NCI-H1048 (cell line): ENCODE measurements at places on chromosomes 11 and 22.

- no peak for DNase-seq
These were observed 164.2 kb upstream of the B3GAT1 start for GRCh38 chr11:134576286-134576685.

DNA sequence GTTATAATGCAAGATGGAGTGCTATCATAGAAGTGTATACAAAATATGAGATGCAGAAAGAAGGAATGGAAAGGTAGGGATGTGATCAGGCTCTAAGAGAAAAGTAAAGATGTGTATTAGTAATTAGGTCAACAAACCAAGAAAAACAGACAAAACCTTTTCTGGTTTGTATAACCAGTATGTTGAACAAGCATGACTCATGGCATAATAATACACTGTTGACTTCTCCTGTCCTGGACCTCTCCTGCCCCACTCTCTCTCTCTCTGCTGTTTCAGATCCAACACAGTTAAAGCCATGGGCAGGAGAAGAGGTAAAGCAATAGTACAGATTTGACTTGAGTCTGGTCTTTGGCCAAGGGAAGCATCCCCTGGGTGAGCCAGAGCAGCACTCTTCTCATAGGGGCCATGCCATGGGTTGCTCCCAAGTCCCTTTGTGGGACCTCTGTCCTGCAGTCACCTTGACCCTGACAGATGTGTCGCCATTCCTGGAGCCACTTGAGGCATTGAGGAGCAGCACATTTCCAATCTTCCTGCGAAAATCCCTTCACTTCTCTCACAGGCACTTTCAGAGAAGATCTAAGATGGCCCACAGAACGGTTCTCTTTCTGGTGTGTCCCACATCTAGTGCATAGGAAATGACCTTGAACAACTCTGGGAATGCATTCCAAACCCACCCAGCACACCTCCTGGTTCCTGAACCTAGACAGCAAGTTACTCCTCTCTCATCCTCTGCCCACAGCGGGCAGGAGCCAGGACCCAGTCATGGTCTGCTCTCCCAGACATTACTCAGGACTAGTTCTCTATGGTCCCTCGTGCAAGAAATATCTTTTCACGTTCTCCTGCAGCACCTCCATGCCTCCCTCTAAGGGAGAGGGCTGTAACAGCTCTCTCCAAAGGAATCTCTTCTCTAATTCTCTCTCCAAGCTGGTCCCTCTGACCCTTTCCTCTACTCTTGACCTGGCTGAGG is 58.2 kb upstream of the PRSS23 start:
- DNase-seq = no peak

- no peak for DNase-seq
These were observed 612 bp upstream of the BIRC2 start for GRCh38 chr11:102346456-102346747.

DNA sequence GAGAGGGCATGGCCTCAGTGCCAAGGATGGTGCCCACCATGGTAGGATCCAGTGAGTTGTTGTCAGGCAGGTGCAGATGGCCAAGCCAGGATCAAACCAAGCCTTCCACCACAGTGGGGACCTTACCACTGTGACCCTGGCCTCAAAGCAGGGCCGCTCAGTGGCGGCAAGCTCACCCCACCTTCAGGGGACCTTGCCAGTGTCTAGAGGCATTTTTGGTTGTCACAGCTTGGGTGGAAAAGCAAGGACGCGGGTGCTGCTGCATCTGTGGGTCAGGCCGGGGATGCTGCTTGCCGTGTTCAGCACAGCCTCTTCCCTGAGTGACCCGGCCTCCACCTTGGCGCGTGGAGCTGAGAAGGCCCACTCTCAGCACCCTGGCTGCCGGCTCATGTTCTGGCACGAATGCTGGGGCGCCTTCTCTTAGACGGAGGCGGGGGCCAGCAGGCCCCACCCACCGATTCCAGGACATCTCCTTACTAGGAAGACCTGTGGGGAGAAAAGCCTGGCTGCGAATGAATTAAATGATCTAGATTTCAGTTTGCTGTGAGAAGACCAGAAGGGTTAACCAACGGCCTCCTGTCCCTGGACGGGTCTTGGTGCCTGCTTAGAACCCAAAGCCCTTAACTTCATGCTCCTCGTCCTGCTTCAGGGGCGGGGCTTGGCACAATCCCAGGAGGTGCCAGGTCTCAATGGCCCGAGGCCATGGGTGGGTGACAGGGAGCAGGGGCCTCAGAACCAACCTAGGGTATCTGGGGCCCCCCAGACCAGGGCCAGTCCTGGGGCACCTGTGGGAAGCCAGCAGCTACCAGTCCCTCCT is 18.9 kb downstream of the TRMU start:
- DNase-seq = no peak

DNA sequence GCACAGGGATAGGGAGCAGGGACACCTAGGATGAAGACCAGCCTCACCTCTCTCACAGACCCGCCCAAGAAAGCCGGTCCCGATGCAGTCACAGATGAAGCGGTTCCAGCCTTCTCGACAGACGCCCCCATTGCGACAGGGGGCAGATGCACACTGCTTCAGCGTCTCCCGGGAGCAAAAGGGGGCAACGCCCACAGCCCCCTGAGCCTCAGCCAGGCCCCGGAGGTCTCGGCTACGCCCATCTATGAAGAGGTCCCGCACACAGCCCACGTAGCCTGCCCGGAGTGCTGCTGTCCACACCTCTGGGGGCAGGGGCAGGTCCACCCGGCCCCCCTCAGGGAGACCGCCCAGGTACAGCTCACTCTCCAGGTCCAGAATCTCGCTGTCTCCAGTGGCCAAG is 62.3 kb downstream of the NRXN2 start:
- DNase-seq = no peak

GRCh38 chr11:71237853-71238252 is 14.5 kb downstream of the SHANK2 start:
- DNase-seq = no peak

DNA sequence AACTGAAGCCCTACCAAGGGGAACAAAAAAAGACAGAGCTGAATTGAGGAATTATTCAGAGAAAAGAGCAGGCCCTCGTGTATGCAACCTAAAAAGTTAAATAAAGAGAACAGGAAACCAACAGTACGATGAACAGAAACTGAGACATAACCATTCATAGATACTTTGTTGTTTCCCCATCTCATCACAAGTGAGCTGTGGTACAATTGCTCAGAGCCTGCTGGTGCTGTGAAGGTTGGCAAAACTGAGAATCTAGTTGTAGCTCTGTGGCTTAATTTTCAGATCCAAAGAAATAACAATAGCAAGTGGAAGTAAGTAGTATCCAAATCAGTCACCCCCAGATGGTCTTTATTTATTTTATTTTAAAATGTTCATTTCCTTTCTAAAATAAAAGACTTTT is 37.7 kb upstream of the BLID start:
- DNase-seq = no peak
